ENCODE measurements at places on chromosomes 13 and 19.

- DNase-seq, result no peak
Measured at GRCh38 chr19:51146751-51147150, 4.7 kb downstream of the SIGLEC7 start.

DNA sequence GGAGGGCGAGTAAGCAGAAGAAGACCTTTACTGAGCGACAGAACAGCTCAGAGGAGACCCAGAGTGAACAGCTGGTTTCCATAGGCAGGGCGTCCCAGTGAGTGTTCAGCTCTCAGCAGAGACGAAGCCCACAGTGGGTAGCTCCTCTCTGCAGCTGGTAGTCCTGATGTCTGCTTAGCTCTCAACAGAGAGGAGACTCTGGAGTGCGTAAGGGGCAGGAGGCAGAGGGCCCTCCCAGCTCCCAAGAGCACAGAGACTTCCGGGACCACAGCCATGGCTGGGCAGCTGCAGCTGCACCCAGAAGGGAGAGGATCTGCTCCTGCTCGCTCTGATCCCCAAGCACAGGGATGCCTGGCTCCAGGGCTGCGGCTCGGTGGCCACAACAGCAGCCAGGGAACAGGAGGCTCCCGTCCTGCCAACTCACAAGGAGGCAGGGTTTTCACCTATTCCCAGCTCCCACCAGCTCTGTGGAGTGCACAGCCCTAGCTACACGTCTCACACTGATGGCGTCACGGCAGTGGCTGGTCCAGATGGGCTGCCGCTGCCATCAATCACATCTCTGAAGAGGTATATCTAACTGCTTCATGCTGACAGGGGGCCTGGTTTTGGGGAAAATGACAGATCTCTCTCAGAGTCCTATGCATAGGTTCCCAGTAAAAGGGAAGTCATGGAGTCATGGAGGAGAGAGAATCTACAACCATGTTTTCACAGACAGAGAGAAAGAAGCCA, 2660.1 kb upstream of the PCDH20 start:
- no peak for DNase-seq

DNA sequence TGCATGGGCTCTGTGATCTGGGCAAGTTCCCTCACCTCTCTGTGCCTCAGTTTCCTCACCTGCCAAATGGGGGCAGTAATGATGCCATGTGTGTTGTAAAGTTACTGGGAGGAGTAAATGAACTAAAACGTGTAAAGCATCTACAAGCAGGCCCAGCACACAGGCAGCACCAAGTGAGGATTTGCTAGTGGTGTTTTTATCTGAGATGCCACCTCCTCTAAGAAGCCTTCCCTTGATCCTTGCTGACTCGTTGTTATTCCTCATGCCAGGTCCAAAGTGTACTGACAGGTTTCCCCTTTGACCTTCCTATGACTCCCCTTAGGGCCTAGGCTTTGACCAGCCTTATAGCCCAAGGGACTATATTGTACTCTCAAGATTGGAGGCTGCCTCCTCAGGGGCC, 1.5 kb upstream of the UQCRFS1 start:
- no peak for DNase-seq

- DNase-seq, result no peak
Measured at GRCh38 chr13:76461484-76461883, 424.7 kb downstream of the KCTD12 start.

DNA sequence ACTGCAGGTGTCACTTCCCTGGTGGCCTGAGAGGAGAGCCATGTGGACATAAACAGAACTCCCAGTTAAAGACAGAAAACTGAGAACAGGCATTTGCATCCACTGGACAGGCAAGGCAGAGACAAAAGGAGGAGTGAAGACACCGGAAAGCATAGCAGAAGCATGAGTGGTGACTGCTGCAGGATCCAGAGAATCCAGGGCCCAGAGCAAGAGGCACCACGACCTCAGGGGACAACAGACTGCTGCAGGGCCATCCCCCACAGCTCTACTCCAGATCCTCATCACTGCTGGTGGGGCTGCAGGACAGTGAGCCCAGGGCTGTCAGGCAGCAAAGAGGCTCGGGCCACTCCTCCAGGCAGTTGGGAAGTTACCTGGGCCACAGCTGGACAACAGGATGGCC, 14.5 kb upstream of the ISYNA1 start:
- no peak for DNase-seq

DNA sequence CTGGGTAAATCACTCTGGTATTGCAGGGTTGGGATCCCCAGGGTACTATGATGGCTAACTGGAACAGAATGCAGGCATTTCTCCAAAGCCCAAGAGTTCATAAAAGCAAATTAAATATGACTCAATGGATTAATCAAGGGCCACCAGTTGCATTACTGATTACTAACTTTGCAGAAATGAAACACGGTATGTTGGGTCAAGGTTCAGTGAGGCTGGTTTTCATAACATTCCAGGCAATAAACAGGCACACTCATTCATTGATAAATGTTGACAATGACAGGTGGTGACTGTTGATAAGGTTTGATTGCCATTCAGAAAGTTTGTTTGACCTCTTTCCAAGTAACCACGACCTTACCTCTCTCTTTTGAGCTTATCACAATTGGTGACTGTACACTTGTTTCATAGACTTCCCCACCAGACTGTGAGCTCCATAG, 506 bp upstream of the AP1M1 start:
- DNase-seq, result no peak

GRCh38 chr13:28493740-28494503, 1.0 kb downstream of the FLT1 start:
- no peak for DNase-seq

DNA sequence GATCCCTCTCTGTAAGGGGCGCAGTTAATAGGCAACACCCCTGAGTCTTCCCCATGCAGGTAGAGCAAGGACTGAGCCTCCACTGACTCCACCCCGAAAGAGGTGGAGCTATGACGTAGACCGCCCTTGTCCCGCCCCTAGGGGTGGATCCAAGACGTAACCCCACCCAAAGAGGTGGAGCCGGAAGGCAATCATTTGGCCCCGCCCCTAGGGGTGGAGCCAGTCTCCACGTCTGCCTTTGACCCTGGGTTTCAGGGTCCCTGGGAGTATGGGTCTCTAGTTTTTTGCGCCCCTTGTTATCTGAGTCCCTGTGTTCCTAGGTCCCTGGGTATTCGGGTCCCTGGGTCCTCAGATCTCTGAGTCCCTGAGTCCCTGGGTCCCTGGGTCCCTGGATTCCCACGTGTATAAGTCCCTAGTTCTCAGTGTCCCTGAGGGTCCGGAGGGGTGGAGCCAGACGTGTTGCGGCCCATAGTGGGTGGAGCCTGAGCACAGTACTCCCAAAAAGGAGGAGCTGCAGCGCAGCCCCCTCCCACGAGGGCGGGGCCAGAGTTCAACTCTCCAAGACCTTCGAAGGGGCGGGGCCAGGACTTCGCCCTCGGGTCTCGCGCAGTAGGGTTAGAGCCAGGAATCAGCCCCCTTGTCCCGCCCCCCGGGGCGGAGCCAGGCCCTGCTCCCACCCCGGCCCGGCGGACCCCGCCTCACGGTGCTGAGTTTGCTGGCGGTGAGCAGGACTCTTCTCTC, 5.3 kb downstream of the DENND1C start:
- DNase-seq, result no peak

DNA sequence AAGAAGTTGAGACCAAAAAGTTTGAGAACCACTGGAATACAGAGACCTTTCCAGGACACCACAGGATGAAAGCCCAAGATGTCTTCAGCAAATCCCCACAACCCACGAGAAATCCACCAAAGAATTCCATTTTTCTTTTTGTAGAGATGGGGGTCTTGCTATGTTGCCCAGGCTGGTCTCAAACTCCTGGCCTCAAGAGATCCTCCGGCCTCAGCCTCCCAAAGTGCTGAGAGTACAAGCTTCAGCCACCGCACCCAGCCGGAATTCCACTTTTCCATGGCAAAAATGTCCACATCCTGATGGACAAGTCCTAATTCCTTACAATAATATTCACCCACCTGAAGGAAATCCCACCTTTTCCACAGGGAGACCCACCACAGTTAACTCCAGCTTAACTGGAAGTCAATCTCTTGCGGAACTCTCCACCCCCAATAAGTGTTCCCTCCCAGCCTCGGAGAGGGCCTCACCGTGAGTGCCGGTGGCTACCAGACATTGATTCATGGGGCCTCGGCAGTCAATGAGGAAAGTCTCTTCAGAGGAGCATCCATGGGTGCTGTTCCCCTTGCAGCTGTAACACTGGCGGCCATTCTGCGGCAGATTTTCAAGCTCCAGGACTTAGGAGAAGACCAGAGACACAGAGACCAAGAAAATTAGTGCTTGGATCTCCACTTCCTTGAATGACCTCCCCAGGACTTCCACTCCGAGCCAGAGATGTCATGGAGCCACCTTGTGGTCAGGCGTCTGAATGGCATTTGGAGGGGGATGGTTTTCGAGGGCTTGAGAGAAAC, 12.3 kb upstream of the CADM4 start:
- no peak for DNase-seq

- DNase-seq, result no peak
Measured at GRCh38 chr13:71727662-71728061, 139.3 kb downstream of the DACH1 start.

DNA sequence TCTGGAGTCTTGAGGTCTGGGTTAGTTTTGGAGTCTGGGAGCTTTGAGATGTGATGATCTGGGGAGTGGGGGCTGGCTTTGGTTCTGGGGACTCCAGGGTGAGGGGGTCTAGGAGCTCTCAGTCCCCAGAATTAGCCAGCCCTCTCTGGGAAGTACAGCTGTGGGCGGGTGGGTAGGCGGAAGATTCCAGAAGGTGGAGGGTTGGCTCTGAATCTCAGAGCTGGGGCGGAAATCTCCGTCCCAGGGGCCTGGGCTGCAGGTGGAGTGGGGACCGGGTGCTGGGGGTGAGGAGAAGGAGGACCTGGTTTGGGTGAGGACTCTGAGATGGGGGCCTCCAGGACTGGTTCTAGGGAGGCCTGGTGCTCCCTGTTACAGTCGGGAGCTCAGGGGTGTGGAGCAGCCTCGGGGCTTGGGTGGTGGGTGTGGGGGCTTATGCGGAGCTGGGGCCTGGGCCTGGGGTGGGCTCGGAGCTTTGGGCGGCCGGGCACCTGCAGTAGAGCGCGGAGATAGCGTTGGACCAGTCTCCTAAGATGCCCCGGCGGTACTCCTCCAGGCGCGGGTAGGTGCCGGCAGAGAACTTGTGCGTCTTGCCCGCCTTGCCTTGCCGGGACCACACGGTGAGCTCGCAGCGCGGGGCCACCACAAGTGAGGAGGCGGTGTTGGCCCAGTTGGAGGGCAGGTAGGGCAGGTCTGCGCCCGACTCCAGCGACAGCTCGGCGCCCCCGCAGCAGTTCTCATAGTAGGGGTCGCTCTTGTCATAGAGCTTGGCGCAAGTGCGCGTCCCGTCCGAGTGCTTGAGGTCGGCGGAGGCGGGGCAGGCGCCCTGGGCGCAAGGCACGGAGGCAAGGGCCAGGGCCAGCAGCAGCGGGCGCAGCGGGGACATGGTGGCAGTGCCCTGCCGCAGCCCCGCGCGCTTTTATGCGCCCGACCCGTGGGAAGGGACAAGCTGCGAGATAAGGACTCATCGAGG, at the start of gene SYCN:
SYCN (minus strand) TSS at position 892 of the 970 bp plus-strand sequence; CDS start at position 883, 9 bp downstream.
- no peak for DNase-seq

DNA sequence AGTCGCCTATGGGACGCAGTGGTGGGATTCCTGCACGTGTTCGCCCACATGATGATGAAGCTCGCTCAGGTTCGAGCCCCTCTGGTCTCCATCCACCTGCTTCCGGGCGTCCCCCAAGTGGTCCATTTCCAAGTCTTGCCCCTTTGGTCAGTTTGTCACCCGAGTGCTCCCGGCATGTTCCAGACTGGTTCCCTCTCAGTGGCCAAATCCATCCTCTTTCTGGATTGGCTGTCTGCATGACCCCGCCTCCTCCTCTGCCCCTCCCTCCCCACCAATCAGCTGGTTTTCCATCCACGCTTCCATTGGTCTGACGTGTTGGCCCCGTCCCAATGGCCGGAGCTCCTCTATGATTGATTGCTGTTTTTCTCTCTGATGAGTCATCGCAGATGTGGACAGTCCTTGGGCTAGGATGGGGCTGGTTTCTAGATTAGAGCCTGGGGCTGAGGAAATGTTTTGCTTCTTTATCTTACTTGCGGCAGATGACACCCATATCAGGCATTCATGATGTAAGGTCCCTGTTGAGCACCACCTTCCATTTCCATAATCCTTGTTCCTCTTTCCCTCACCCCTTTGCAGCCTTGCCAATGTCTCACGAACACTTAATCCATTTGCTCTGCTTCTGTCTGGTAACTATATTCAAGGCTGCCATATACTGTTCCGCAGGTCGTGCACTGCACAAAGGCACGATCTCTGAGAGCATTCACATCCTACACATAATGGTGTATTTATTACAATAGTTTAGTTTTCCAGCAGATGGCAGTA, 73.8 kb downstream of the MAP4K1 start:
- no peak for DNase-seq

DNA sequence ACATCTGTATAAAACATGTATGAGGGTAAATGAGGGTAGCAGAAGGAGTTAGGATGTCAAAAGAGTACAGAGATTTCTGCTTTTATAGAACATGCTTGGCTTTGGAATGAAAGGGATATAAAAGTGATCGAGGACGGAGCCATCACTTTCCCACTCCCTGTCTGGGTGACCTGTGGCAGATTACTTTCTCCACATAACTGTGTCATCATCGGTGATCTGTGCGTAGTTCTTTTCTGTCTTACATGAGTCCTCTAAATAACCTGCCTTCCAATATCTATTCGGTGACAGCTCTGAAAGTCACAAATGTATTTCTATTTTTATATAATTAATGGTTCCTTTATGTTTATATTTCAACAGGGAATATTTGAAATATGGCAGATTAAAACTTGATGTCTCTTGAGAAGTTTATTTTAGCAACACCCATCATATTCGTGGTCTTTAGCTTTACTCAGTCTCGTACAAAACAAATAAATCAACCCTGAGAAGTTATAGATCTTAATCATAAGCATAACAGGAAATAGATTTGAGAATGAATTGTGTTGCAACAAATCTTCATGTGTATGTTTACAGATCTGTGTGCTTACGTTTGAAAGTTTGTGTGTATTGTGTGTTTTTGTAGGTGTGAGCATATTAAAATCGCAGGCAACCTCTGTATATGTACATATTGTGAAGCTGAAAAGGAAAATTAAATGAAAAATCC, 1094.3 kb downstream of the EFNB2 start:
- no peak for DNase-seq

DNA sequence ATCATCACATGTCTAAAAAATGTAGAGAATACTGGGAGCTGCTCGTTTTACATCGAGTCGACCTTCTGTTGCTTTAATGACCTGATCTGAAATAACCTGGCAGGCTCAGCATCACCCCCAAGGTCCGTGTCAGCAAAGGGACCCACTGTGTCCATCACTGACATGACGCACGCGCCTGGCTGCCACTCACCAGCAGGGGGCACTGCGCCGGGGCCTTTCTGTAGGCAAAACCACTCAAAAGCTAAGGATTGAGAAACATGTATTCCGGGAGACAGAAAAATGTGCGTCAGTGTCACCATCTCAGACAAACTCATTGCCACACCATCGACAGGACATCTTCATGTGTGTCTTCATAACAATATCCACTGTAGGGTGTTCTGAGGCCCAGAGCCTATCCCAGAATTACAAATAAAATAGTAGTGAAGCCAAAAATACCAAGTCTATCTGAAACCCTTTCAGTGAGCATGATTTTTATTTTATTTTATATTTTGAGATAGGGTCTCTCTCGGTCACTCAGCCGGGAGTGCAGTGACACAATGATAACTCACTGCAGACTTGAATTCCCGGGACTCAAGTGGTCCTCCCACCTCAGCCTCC, 130.3 kb upstream of the LSM14A start:
- DNase-seq, result no peak
